ENCODE measurements at places on chromosomes 5 and 9.

- DNase-seq = no peak
These were observed 1045.2 kb downstream of the CDH12 start for GRCh38 chr5:21807953-21808352.

DNA sequence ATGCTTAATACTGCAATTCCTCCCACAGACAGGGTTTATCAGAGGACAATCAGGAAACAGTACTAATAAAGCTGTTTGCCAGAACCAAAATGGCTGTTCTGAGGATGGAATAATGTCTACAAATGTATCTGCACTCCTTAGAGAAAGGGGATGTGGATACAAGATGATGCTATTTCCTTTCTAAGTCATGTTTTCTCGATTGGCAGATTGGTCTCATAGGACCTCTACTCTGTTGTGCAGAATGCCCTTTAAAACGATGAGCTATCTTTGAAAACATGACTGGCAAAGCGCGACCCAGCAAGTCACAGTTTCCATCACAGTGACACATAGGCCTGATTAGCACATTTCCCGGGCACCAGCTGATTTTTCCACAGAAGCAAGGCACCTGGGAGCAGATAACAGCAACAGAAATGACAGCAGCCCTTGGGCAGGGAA, 54.0 kb downstream of the AOPEP start:
- DNase-seq = no peak

DNA sequence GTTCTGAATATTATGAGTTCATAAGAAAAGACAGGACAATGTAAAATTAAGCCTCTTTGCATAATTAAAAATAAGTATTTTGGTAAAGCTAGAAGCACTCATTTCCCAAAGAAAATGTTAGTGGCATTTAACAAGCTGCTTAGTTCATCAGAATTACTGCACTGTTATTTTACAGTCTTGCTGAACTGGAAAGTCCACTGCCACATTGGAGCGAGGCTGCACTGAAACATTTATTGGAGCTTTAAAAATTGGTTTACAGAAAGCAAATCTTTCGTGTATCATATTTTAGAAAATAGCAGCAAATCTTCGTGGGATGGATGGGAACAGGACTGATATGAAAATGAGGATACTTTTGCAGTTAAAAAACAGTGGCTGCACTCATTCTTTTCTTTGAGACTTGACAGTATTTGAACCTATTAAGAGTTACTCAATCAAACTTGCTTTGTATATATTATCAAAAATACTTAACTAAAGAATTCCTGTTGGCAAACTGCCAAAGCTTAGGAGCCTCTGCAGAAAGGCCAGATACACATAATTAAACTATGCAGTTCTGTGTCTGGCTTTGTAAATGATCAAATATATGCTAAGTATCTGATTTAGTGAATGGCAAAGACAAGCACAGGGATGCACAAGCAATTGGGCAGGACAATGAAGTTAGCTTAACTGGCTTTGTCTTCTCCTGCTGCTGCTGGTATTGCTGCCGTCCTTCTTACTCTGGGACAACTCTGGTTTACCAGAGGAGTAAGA, 16.5 kb upstream of the FBXL7 start:
- DNase-seq = no peak

DNA sequence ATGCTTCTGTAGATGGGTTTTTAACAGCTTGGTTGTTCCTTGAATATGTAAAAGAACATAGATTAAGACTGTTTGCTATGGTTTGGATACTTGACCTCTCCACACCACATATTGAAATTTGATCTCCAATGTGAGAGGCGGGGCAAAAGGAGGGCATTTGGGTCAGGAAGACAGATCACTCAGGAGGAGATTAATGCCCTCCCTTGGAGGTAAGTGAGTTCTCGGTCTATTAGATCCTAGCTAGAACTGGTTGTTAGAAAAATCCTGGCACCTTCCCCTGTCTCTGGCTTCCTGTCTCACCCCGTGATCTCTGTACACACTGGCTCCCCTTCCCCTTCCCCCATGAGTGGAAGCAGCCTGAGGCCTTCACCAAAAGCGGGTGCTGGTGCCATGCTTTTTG, 281.1 kb upstream of the ANKRD55 start:
- no peak for DNase-seq

DNA sequence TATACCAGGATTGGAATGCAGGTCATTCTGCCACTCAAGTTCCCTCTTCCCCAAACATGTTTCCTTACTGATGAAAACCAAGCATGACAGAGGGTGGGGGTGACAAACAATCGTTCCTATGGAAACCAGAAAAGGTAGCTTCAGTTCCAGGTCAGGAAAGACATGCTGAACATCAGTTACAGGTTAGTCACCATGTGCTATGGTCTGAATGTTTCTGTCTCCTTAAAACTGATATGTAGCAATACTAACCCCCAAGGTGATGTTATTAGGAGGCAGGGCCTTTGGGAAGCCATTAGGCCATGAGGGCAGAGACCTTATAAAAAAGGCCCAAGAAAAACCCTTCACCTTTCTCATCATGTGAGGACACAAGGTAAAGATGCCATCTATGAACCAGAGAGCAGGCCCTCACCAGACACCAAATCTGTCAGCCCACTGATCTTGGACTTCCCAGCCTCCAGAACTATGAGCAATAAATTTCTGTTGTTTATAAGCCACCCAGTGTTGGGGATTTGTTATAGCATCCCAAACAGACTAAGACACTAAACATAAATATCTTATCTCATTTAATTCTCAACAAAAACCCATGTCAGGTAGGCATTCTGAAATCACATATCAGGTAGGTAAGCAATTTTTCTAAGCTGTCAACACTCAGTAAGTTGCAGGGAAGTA, 15.7 kb upstream of the SH3RF2 start:
- DNase-seq = no peak

GRCh38 chr5:175448276-175448675, 4.3 kb upstream of the DRD1 start:
- no peak for DNase-seq

GRCh38 chr5:177452688-177453638, 6.3 kb downstream of the PRR7 start:
- no peak for DNase-seq

DNA sequence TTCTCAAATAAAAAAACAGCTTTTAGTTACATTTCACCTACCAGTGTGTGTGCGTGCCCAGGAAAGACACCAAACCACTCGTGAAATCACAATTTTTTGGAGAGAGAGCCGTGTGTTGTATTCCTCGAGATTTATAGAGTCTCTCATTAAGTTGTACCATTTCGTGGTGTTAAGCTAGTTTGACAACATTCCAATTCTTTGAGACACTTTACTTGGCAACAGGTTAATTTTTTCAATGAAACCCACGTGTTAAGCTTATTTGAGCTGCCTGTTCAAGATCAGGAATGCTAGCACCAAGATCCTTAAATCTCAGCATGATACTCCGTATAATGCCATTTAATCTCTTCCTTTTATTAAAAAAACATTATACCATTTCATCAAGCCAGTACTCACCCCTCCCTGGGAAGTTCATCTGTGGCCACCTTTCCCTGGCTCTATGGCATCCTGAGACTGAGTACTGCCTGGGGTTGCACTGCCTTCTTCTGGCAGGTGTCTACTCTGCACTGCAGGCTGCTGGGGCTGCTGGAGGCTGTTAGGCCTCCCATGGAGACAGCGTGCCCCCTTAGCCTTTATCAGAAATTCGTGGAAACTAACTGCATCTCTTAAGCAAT, 143.7 kb downstream of the ARHGAP26 start:
- no peak for DNase-seq

- DNase-seq = no peak
These were observed 166.1 kb downstream of the SLC28A3 start for GRCh38 chr9:84174486-84174885.

DNA sequence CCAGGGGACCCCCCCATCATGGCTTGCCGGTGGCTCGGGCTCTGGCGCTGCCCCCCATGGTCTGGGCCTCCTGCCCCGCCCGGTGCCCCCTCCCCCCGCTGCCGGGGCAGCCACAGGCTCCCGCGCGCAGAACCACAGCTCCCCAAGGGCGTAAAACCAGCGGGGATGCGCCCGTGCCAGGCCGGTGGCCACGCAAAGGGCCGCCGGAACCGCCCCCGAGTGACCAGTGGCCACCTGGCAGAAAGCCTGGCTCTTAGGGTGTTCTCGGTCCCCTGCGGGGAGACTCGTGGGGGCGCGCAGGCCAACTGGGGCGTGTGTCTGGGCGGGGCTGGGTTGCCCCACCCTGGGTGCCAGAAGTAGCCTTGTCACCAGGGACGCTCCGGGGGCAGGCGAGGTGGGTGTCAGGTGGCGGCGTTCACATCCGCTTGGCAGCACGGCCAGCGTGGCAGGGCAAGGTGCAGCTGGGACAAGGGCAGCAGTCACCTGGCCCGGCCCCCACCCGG, 515 bp upstream of the AGPAT2 start:
- DNase-seq = no peak

GRCh38 chr5:54859316-54859715, 126.1 kb downstream of the ESM1 start:
- DNase-seq = no peak

DNA sequence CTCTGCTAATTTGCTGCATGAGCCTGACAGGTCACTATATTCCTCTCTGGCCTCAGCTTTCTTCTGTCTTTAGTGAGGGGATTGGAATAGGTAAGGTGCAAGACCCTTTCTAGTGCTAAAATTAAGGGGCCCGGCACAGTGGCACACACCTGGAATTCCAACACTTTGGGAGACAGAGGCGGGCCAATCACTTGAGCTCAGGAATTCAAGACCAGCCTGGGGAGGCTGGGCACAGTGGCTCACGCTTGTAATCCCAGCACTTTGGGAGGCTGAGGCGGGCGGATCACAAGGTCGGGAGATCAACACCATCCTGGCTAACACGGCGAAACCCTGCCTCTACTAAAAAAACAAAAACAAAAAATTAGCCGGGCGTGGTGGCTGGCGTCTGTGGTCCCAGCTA, 37.2 kb downstream of the EGR1 start:
- DNase-seq = no peak

GRCh38 chr9:89467278-89467625, 30.7 kb downstream of the SEMA4D start:
- no peak for DNase-seq

DNA sequence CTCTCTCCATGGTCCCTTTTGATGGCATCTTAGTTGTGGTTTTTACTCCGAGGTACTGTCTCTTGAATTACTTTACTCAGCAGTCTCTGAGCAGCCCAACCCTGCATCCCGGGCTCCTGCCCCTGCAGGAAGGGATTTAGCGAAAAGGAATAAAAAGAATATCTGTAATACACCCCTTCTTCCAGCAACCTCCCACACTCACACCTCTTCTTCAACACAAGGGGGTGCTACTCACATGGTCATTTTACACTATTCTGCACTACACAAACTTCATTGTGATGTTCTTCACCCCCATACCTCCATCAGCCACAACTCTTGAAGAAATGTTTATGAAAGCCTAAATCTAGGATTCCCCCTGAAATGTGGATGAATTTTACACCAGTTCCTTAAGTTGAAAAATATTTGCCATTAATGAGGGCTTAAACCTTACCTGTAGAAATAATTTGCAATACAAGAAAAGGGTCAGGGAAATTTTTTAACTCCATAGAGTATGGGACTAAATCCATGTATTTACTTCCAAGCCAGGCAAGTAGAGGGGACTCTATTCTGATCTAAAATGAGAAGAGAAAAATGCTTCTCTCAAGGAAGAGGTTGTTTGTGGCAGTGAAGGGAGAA, 26.0 kb downstream of the TPD52L3 start:
- peak; percentile 35 for DNase-seq

GRCh38 chr5:373710-374602, 52.4 kb downstream of the AHRR start:
- peak; percentile 66 for DNase-seq

- DNase-seq = no peak
These were observed 185.9 kb downstream of the DAB2IP start for GRCh38 chr9:121837113-121837961.

DNA sequence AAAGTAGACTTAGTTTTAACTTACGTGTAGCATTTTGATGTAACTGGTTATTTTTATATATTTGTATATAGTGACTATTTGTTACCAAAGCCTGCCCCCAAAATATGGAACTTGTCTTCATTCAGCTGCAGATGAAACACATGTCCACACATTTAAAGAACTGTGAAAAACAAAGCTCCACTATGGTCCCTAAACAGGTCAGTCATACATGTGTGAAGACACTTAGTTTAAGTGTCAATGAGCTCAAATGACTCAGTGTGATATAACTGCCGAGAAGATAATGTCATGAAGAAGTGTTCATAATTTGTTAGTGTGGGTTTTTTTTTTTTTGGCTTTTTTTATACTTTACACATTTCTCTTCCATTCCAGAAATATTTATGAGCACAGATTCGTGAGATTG, 28.2 kb downstream of the HAVCR1 start:
- DNase-seq = no peak

DNA sequence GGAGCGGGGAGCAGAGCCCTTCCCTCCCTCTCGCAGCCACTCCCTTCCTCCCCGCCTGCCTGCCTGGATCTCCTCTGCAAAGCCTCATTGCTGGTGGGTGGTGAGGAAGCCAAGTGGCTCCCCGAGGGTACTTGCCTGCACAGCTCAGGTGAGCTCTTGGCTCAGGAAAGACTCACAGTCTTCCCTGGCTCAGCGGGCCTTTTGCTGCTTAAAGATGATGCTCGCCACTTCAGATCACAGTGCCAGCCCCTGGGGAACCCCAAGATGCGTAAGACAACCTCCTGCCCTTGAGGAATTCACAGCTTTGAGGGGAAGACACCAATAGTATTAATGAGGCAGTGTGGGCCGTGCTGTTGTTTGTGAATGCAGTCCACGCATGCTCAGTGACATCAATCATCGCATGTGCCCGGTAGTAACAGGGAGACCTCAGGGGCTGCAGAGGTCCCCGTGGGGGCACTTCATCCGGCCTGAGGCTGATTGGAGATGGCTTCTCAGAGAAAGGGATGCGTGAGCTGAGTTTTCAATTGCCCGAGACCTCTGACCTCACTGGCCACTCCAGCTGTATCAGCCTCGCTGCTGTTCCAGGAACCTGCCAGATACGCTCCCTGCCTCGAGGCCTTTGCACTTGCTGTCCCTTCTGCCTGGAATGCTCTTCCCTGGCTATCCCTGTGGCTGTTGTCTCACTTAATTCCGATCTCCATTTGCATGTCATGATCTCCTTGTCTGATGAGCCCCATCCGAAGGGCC, 36.8 kb downstream of the ERGIC1 start:
- no peak for DNase-seq

DNA sequence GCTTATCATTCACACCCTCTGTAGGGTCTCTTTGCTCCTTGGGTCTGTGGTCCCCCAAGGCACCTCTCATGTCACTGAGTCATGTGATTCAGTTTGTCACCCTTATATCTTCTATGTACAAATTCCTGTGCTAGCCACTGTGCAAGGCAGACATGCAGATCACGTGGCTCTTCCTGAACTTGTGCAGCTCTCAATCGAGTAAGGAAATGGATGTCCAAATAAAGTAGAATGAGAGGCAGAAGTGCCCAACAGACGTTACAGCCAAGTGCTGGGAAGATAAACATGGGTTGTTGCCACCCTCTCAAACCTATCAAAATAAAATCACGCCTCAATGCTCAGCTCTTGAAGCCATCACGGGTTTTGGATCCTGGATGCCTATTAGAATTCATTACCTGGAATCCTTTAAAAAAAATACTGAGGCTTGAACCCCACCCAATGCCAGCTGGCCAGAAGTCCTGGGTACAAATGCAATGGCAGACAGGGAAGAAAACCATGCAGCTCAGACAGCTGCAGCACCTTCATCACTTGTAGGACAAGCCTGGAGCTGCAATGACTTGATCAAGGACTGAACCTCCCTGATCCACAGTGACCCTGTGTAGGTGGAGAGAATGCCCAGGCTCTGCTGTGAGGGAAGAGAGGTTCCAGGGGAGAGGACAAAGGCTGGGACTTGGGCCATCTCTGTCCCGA, 228.7 kb upstream of the DAP start:
- no peak for DNase-seq

GRCh38 chr5:142181096-142181495, 72.5 kb downstream of the NDFIP1 start:
- no peak for DNase-seq

GRCh38 chr9:129012343-129012742, 15.8 kb downstream of the SH3GLB2 start:
- no peak for DNase-seq
